ENCODE measurements at places on chromosomes 3 and 15.

GRCh38 chr3:47267490-47267824 lies 15.1 kb downstream of the KIF9 start:
- no peak for DNase-seq

DNA sequence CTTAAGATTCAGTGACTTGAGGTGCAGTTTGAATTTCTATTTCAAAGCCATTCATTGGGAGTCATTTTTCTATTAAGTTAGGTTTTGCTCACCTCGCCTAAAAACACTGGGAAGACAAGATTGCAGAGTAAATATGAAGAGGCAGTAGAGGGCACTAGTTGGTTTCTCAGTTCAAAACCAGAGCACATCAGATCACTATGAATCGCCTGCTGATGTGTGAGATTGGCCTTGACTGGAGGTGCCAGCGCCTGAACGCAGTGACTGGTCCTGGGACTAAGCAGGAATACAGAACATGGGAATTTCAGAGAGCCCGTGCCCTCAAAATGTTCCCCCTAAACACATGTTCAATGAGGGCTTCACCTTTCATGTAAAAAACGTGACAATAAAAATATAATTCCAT lies 229.0 kb downstream of the ITPR1 start:
- no peak for DNase-seq

- DNase-seq: no peak
Measured at GRCh38 chr3:64179860-64180259, 45.4 kb downstream of the PRICKLE2 start.

DNA sequence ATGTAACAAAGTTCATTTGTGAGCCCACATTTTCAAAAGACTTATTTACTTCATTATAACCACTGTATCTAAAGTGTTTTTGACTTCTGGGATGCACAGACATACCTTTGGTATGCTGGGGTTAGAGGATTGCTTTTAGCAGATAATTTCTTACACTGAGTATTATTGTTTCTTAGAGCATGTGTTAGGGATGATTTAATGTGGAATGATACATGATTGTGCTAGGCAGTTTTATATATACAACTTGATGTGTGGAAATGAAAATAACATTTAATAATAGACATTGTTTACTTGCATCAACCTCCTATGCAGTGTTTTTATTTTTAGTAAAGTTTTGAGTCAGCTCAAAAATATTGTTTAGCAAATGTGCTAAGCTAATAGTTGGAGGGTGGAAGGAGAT lies 3.4 kb downstream of the KIF23 start:
- DNase-seq: no peak

- no peak for DNase-seq
Measured at GRCh38 chr15:67822537-67823313, 2.6 kb upstream of the SKOR1 start.

GRCh38 chr15:38828031-38828532 lies 263.5 kb upstream of the RASGRP1 start:
- no peak for DNase-seq

GRCh38 chr3:120151791-120152190 lies 57.5 kb upstream of the GSK3B start:
- no peak for DNase-seq

DNA sequence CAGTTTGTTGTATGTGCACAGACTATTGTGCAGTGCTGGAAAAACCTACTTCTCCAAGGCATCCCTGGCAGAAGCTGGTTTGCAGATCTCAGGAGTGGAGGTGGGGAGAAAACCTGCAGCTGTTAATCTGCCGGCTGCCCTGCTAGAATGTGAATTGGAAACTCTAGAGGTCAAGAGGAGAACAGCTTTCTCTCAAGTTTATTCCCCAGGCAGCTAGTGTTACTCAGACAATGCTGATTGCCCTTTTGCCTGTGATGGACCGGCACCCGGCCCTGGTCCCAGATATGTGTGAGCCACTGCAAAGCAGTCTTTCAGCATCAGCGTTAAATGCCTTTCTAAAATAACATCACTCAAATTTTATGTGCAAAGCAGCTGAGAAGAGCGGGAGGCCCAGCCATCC lies 129.7 kb upstream of the TPM1 start:
- DNase-seq: no peak

DNA sequence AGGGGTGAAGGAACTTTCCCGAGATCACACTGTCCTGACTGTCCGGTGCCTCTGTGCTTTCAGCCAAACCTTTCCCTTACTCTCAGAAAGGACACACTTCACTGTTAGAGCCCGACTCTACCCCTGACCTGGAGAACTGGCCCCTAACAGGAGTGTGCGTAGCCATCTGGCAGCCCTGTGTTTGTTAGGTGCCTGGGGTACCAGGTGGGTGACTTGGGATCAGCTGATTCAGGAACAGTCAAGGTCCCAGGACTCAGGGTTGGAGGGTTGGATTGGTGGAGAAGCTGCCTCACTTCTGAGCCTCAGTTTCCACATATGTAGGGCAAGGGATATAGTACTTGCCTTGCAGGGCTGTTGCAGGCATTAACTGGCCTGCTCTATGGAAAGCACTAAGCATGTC lies 98.3 kb upstream of the SLC6A11 start:
- DNase-seq: no peak

GRCh38 chr15:55742498-55742926 lies 440 bp downstream of the PRTG start:
- DNase-seq: no peak

- no peak for DNase-seq
Measured at GRCh38 chr15:89323825-89324224, 10.8 kb downstream of the POLG start.

- no peak for DNase-seq
Measured at GRCh38 chr3:3862534-3862933, 63.3 kb downstream of the LRRN1 start.

DNA sequence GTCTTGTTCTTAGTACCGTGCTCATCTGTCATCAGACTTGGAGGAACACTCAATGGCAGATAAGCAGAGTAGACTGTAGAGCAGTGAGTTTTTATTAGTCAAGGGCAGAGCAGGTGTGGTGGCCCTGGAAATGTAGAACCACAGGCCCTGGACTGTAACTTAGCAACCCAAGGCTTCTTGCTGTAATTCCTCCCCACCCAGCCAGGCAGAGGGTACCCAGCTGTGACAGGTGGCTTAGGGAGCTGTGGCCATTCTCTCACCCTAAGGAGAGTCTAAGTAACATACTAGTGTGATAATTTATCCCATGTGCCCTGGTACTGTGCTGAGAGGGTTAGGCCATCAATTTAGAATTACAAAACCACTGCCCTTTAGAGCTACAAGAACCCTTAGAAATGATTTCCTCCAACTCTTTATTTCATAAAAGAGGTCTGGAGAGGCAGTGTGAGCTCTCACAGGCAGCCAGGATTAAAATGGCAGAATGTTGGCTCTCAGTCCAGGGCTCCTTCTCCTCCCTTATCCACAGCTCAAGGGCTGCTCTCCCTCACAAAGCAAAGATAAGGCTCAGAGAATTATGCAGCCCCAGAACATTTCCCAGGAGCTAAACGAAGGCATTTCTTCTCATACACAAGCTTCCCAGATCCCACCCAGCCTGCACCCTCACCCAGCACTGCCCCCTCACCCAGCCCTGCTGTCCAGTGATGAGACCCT lies 3.0 kb downstream of the POMGNT2 start:
- peak; percentile 6 for DNase-seq

DNA sequence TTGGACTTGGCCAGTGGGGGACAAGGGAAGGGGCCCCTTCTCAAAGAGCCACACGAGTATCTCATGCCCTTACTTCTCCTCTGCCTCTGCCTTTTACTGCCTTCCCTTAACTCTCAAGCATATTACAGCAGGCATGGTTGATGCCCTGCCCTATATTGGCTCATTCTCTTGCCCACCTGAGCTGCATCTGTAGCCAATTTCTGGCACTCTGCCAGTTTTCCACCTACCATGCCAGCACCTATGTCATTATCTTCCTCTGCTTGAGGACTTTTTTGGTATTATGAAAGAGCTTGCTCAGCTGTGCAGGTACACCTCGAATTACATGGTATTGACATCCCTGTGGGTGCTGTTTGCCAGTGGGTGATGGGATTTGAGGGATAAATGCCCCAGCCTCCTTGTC lies 181.8 kb downstream of the OXSM start:
- no peak for DNase-seq

DNA sequence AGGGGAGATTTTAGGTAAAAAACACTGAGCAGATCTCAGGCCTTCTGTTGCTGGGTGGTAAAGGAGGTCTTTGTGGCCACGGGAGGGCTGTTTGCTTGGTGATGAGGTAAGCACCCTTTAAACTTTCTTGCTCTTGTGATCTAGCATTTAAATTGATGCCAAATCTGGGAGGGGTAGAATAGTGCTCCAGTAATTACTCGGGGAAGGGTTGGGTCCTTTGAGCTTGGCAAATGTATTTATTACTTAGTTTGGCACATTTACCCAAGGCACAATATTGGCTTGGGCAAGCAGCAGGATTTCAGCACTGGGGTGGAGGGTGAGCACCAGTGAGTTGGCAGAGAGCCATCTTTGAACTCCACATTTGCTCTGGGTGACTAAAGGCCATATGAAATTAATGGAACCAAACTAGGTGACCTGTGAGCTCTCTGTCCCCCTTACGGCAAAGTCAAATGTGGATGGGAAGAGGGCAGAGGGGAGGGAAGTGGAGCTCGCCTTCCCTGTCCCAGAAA lies 185.9 kb upstream of the ONECUT1 start:
- DNase-seq: no peak

DNA sequence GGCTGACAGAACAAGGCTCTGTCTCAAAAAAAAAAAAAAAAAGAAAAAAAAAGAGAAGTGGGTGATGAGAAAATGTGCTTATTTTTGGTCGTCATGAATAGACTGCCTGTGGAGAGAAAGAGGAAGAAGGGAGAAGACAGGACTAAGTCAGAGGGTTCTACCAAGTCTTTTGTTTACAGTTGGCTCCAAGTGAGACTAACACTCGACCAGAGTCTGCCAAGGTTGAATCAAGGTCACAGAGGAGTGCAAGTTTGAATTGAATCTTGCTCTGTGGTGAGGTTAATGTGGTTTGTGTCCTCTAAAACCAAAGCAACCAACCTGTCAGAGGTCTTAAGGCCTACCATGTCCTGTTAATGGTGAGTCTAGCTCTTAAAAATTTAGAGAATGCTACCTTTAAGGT lies 334.1 kb upstream of the GRM7 start:
- DNase-seq: no peak

GRCh38 chr3:15676259-15676658 lies 74.7 kb downstream of the BTD start:
- no peak for DNase-seq

GRCh38 chr3:71035314-71035713 lies 548.2 kb downstream of the FOXP1 start:
- DNase-seq: no peak

GRCh38 chr3:38605981-38606380 lies 43.5 kb downstream of the SCN5A start:
- no peak for DNase-seq

DNA sequence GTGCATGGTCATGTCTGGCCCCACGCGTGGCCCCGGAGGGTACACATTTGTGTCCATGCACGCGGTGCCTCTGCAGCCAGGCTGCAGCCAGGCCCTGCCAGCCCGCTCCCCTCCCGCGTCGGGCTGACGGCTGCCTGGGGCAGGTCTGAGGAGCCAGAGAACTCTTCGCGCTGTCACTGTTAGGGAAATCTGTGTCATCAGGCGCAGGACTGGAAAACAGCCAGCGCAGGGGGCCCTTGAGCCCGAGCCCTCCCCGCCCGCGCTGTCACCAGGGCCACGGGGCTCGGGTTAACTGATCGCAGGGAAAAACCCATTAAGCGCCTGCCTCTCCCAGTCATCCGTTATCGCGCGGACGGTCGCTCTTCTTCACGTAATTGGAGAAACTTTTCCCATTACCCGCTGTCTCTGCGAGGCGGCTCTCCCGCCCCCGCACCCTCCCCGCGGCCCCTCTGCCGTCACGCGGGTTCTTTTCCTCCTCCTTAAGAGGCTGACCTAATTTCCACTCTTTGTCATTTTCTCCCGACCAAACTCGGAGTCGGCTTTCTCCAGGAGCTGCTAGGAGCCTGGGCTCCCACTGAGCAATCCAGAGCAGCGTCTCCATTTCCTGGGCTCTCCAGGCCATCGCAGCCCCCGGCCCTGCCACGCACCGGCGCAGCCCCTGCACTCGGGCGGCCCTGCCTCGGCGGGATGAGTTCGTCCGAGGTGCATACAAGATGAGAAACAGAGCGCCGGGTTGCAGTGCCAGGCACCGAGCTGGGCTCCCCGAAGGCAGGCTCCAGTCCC lies 57.5 kb upstream of the PRR23E start:
- peak; percentile 25 for DNase-seq

GRCh38 chr15:95259513-95259912 lies 1028.2 kb downstream of the MCTP2 start:
- DNase-seq: peak; percentile 74

- no peak for DNase-seq
Measured at GRCh38 chr3:69986419-69986818, 13.1 kb upstream of the SAMMSON start.

DNA sequence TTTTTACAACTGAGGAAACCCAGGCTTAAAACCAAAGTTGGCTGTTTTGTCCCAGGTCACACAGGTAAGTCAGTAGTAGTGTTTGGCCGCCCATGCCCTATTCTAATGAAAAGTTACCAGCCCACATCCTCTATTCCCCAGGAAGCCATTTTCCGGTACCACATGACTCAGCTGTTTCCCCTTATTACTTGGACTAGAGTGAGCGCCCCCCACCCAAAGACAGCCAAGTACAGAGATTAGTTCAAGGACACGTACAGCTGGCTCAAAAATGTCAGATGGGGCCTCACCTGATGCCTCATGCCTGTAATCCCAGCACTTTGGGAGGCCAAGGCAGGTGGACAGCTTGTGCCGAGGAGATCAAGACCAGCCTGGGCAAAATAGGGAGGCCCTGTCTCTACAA lies 8.5 kb upstream of the KLHL6 start:
- no peak for DNase-seq

- no peak for DNase-seq
Measured at GRCh38 chr15:20106026-20106425, 435.6 kb downstream of the GOLGA6L6 start.

- no peak for DNase-seq
Measured at GRCh38 chr3:65200310-65200970, 512.6 kb upstream of the ADAMTS9 start.

DNA sequence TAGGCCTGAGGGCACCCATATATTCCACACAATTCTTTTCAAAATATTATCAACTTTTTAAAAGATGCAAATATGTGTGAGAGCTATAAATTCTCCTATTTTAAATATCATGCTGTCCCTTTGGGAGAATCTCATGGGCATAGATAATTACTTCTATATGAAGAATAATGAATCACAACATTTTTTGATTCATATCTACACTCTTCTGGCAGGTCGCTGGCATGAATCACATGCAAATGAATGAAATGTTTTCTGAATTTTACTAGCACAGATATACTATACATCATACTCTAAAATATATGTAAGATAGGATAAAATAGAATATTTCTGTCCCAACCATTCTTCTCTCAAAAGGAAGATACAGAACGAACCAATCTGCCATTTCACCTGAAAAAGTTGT lies 277.7 kb upstream of the KCNH8 start:
- DNase-seq: no peak

- DNase-seq: no peak
Measured at GRCh38 chr15:57595011-57595866, 3.5 kb downstream of the MYZAP start.

GRCh38 chr15:80496096-80496495 lies 91.9 kb downstream of the ARNT2 start:
- no peak for DNase-seq

- DNase-seq: no peak
Measured at GRCh38 chr3:90010341-90010740, 902.9 kb downstream of the EPHA3 start.

Data from urinary bladder (tissue), 4 donors.